ENCODE measurements at places on chromosomes 11 and 22. TPM values are rescaled to one million over a fixed set of nuclear protein-coding genes. Genes with fewer than 3 reads are reported as not detected.

Gene SUSD2
- total RNA-seq, result 57.1 TPM

Gene CLCF1
- total RNA-seq, result 39.1 TPM

Gene C22orf31
- not detected for total RNA-seq

Gene PANX2
- 4.6 TPM for total RNA-seq

Gene SAA4
- not detected for total RNA-seq

Measured in A549 treated with CORT108297 at 1 μM for 4 hours (cell line).